ENCODE measurements at places on chromosomes 4 and X.

DNA sequence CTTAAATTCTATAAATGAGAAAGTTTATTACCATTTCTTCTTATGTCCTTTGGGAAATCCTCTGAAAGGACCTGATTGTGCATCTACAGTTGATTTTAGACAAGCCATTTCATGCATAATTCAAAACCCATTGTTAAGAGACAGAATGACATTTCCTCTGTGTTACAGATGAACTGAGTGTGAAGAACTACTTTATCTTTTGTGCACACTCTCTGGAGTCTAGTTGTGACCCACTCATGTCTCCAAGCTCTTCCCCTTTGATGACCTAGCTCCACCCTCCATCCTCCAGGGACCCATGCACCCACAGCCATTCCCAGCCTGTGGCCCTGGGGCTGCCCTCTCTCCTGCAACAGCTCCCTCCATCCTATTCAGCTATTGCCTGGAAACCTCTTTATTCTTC, 57.5 kb upstream of the BMPR1B start:
- no peak for DNase-seq

DNA sequence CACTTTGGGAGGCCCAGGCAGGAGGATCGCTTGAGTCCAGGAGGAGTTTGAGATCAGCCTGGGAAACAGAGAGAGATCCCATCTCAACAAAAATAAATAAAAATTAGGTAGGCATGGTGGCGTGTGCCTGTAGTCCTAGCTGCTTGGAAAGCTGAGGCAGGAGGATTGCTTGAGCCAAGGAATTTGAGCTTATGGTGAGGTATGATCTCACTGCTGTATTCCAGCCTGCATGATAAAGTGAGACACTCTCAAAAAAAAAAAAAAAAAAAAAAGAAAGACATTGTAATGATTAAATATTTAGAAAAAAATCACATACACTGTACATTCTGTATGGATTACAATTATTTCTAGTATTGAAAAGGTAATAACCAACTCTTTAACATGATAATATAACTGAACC, 87.1 kb downstream of the SLIT2 start:
- no peak for DNase-seq

- DNase-seq: peak; percentile 67
Observed at GRCh38 chr4:1797861-1798579, 4.9 kb downstream of the FGFR3 start.

DNA sequence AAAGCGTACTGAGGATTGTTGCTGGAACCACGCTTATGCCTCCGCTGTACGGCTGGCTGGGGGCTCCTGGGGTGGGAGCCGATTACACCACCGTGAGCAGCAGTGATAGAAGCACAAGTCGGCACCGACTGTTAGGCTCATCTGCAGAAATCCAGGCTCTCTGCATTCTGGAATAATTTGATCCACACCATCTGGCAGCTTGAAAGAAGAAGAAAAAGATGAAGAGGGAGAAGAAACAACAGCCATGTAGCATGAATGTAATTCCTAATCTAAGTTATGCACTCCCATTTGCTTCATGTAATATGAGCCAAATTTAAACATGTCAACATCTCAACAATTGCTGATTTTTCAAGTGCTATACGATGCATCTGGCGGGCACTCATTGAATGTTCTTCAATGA, 84.6 kb upstream of the DHX15 start:
- no peak for DNase-seq

DNA sequence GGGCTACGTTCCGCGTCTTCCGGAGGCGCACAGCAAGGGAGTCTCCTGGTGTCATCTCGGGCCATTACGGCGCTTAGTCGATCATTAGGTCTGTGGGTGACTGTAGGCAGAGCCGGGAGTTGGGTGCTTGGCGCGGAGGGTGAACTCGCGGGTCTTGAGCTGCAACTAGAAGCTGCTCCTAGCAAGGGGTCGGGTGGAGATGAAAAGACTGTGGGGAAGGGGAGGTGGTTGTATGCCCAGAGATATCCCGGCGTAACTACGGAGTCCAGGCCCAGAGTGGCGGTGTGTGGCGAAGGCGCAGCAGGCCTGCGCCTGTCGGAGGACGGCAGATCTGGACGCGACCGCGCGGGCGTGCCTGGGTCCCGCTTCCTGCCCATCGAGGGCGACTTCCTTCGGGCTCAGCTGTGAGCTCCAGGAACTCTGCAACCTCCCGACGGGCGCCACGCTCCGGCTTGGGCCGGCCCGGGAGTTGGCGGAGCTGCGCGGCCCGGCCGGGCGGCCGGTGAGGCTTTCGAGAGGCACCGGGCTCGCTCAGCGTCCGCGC, 2.7 kb upstream of the NKX3-2 start:
- DNase-seq: no peak

- DNase-seq: no peak
Observed at GRCh38 chrX:96098471-96098870, 586.2 kb upstream of the DIAPH2 start.

- DNase-seq: no peak
Observed at GRCh38 chr4:54256491-54257486, 27.7 kb downstream of the PDGFRA start.

GRCh38 chr4:26175006-26175786, 145.6 kb upstream of the RBPJ start:
- DNase-seq: no peak

GRCh38 chr4:140372751-140373327, 607 bp upstream of the SCOC start:
- no peak for DNase-seq

DNA sequence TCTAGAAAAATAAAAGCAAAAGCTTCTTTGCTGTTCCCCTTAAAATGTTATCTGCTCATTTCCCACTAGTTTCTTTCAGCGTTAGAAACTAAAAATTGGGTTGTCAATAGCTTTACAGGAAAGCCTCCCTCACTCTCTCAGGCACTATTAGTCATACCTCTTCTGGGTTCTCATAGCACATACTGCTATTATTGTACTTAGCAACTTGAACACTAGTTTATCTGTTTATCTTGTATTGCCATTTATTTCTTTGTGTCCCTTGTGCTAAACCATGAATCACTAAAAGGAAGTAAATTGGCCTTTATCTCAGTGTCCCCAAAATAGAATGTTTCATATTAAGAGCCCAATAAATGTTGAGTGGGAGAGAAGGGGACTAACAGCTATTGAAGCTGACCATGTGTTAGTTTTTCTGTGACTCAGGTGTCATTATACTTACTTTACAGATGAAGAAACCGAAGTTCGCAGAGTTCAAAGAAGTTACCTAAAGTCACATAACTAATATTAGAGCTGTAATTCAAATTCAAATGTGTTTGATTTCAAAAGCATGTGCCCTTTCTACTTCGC, 124.8 kb upstream of the CITED1 start:
- no peak for DNase-seq

- no peak for DNase-seq
Observed at GRCh38 chrX:122591546-122591945, 592.5 kb upstream of the GRIA3 start.

DNA sequence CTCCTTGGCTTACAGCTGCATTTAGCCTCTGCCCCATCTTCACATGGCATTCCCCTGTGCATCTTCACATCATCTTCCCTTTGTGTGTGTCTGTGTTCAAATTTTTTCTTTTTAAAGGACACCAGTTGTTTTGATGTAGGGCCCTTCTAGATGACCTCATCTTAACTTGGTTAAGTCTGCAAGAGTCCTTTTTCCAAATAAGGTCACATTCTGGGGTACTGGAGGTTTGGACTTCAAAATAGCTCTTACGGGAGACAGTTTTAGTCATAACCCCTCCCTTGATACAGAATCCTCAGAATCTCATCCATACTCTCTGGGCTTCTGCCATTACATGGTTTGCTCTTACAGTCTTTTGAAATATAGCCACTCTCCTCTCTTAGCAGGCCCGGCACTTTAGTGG, 231.5 kb upstream of the ATP6AP2 start:
- DNase-seq: no peak

DNA sequence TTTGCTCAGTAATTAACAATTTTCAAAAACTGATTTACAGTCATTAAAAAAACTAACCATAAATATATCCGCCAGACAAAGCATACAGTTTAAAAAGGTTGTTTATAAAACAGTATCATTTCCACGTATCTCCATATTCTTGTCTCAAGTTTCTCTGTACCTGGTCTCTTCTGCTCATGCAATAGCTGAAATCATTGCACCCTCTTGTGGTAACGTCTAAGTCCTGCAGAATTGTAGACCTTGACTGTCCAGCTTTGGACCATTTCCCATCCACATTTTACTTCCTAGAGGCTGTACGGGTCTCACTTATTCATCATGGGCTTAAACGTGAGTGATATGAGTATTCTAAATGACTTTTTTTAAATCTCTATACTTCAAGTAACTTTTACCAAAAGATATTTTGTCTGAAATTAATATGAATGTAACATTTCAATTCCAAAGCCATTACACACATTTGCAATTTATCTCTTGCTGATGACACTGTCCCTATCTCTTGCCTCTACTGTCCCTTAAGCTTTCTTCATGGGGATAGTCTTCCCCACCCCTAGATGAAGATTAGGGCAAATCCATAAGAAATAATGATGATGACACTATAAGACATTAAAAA, 118.5 kb downstream of the BTC start:
- no peak for DNase-seq

DNA sequence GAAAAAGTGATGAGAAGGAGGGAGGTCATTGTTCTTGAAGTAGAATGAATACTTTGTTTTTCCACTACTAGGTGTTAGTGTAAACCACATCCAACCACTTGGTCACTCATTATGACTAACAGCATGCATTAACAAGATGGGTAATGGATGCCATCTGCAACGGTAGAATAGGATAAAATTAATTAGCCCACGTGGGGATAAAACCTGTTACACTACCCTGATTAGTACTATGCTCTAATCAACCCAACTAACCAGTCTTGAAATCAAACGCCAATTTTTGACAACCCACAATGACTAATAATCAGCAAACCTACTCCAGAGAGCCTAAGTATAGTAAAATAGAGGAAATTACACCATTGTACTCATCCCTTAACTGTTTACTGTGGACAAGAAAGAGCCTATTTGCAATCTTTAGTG, 93.4 kb upstream of the MCF2 start:
- DNase-seq: no peak

DNA sequence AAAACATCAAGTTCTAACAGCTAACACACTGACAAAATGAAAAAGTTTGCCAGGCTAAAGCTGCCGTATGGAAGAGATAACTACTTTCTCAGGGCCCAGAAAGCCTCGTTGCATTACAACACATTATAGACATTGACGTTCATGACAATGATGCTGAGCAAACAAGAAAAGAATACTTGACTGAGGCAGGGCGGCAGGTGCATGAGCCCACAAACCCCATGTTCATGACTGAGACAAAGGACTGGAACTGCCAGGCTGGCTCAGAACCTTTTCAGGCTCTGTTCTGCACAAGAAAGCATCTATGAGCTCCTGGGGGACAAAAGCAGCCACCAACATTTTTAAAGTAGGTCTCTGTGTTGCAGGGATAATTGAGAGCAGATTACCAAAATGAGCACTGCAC, 13.6 kb downstream of the TLR6 start:
- DNase-seq: no peak

DNA sequence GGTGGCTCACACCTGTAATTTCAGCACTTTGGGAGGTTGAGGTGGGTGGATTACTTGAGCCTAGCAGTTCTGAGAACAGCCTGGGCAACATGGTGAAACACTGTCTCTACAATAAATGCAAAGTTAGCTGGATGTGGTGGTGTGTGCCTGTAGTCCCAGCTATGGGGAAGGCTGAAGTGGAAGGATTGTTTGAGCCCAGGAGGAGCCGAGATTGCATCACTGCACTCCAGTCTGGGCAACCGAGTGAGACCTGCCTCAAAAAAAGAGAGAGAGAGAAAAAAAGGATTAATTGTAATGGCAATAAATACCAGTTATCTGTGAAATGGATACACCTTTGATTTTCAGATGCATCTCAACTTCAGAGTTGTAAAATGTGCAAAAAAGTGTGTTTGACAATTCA, 58.8 kb downstream of the SPRY1 start:
- DNase-seq: no peak

- no peak for DNase-seq
Observed at GRCh38 chr4:163603257-163603656, 108.8 kb downstream of the TMA16 start.

- no peak for DNase-seq
Observed at GRCh38 chrX:24465532-24465865, 413 bp downstream of the PDK3 start.

- DNase-seq: no peak
Observed at GRCh38 chr4:181365671-181366070, 877.5 kb upstream of the TENM3 start.

DNA sequence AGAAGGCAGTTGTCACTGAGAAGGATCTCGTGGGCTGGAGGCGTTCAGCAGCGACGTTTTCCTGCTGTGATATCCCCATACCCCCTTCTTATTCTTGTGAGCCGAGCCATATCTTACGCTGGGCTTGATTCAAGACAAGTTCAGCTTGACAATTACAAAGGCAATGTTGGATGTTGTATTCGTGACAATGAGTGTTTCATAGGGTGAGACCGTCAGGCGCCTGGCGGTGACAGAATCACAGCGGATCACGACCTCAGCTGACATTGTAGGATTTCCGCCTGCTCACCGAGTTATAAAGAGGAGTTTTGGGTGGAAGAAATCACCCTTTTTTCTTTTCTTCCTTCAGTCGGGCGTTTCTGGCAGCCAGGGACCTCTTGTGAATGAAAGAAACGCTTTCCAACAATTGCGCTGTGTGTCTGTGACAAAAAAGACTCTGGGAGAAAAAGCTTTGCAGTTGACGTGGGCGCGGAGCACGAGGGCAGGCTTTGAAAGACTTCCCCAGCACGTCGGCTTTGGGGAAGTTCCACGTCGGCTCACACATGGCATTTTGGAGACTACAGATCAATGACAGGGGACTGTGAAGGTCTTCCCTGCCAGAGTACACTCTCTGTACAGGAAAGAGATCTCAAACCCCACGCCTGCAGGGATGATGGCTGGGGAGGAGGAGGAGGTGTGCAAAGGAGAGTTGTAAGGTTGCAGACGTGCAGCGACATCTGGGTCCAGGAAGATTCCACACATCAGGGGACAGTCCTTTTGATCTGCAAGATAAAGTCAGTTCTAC, 135.4 kb downstream of the CRLF2 start:
- DNase-seq: no peak

DNA sequence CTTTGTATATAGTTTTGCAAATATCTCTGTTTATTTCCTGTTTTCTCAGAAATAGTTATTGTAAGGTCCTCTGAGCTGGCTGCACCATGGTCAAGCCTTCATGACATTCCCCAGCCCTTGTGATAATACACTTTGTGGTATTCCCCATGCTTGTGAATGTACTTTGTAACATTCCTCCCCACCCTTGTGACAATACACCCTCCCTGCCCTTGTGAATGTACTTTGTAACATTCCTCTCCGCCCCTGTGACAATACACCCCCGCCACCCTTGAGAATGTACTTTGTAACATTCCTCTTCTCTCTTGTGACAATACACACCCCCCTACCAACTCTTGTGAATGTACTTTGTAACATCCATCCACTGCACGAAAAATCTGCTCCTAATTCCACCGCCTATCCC, 530.7 kb downstream of the CENPC start:
- DNase-seq: no peak

Measured in posterior cingulate gyrus (tissue), 11 donors.